Stimulated activated CD8-positive, alpha-beta memory T cell treated with anti-CD3 and anti-CD28 coated beads, Interleukin-2, amount 100 ng/mL, for 1 hour (primary cell): ENCODE measurements at places on chromosomes 4 and X.

DNA sequence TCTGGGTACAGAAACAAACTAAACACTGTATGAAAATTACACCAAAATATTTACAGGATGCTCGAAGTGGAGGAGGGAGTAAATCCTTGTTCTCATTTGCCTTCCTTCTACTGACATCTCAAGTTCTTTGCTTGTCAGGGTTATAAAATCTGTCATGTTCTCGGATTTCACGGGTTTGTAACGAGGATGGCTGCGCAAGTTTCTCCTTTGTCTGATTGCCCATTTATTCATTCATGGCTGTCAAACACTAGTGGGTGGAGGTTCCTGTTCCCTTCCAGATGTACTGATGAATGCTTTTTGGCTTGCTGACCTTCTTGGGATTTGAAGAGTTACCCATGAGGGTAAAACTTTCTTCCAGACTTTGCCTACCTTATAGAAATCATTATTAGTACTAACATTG lies 206.9 kb downstream of the SPCS3 start:
- DNase-seq: no peak

DNA sequence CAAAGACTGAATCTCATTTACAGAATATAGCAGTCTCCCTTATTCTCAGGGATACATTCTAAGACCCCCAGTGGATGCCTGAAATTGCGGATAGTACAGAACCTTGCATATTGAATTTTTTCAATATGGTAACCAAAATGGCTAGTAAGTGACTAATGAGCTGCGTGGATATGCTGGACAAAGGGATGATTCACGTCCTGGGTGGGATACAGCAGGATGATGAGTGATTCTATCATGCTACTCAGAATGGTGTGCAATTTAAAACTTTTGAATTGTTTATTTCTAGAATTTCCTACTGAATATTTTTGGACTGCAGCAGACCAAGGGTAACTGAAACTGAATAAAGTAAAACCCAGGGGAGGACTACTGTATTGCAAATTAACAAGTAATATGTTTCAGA lies 66.7 kb downstream of the STAG2 start:
- DNase-seq: no peak

DNA sequence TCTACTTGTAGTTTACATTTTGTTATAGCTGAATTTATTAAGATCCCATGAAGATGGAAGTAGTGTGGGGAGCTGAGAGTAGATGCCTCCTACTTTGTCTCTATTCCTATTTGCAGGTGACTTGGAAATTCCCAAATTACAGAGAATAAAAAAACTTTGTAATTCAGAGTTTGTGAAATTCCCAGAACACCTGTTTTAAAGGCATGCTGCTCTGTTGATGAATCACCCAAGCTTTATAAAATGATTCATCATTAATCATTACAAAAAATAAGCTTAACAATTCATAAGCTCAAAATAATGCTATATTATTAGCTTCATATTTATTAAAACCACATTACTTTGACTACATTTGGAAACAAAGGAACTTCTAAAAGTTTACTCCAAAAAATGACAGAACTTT lies 856.3 kb downstream of the RPA4 start:
- no peak for DNase-seq

DNA sequence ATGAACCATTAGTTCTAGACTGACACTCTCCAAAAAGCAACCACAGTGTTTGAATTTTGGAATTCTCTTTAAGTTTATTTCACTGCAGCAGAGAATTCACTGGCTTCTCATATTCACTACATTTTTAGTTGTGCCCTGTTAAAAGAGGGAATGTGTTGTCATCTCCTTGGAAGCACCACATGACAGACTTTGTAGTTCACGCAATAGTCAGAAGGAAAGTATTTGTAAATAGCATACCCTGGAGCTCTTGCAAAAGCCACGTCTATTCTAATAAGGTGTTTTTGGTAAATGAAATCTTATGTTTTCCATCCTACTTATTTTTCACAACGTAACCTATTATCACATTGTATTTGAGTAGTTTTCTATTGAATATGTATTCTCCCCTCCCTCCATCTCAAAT lies 25.8 kb downstream of the DOCK11 start:
- DNase-seq: no peak

GRCh38 chr4:10496200-10496599 lies 39.0 kb upstream of the ZNF518B start:
- no peak for DNase-seq
